ENCODE measurements at places on chromosomes 11 and 22.

GRCh38 chr11:130144861-130145281 lies 14.7 kb upstream of the ST14 start:
- no peak for DNase-seq

DNA sequence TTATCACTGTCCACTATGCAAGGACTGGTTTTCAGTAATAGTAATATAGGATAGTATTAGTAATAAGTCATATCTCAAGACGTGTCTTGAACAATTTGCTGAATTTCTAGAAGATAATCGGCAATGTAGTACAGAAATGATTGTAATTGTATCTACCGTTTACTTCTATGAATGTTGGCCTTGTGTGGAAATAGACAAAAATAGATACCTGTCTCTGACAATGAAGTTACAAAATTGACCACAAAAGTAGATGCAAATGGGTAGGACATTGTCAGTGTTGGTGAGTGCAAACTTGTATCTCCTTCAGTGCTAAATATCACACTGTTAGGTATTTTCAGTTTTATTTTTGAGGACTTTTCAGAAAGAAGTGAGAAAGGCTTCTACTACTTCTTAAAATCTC lies 43.1 kb downstream of the SVIP start:
- no peak for DNase-seq

- no peak for DNase-seq
These were observed 44.7 kb downstream of the BIRC2 start for GRCh38 chr11:102391549-102392237.

GRCh38 chr11:60844045-60844869 lies 2.3 kb downstream of the CCDC86 start:
- DNase-seq: no peak

DNA sequence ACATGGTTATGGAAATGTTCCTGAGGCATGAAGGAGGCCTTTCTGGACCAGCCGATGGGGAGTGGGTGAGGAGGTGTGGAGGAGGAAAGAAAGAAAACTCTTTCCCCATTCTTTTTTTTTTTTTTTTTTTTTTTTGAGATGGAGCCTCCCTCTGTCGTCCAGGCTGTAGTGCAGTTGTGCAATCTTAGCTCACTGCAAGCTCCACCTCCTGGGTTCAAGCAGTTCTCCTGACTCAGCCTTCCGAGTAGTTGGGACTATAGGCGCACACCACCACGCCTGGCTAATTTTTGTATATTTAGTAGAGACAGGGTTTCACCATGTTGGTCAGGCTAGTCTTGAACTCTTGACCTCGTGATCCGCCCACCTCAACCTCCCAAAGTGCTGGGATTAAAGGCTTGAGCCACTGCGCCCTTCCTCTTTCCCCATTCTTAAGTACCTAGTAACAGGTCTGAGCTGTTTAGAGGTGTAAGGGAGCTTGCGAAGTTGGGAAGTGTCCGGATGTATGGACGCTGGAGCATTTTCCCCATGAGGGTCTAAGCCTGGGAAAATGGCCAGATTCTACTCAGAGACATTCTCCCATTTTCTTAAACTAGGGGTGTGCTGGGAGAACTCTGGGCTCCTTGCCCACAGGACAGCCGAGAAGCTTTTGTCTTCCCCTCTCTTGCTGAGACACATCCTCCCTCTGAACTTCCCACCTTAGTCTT lies 135.8 kb downstream of the TEAD1 start:
- no peak for DNase-seq

GRCh38 chr11:67606093-67606491 lies 644 bp upstream of the NDUFV1 start:
- DNase-seq: no peak

GRCh38 chr22:41382098-41382578 lies 396 bp downstream of the TEF start:
- peak; percentile 53 for DNase-seq

- no peak for DNase-seq
These were observed 55.3 kb downstream of the EP300 start for GRCh38 chr22:41147722-41148121.

GRCh38 chr22:25802018-25802417 lies 60.0 kb downstream of the MYO18B start:
- DNase-seq: no peak

- DNase-seq: no peak
These were observed 14.3 kb downstream of the CD44 start for GRCh38 chr11:35153280-35153679.

DNA sequence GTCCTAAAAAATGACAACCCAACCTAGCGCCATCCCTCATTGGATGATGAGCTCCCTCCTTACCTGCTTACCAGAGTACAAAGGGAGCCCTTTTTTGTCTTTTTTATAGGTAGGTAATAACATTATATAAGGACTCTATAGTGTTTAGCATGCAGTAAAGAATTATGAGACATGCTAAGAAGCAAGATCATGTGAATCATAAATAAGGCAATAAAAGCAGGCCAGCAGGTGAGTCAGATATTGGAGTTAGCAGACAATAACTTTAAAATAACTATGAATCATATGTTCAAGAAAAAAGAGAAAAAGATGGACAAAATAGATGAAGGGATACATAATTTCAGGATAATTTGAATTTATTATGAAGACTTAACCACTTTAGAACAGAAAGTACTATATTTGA lies 81.5 kb downstream of the GRK3 start:
- no peak for DNase-seq

- no peak for DNase-seq
These were observed 1083.9 kb downstream of the BRD1 start for GRCh38 chr22:48743601-48744282.

DNA sequence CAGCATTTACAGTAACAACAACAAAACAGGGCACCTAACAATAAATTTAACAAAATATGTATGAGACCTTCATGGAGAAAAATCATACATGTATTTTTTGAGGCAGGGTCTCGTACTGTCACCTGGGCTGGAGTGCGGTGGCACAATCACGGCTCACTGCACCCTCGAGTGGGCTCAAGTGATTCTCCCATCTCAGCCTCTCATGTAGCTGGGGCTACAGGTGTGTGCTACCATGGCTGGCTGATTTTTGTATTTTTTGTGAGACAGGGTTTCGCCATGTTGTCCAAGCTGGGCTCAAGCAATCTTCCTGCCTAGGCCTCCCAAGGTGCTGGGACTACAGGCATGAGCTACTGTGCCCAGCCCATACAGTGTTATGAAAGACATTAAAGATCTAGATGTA lies 278.1 kb downstream of the SWAP70 start:
- DNase-seq: no peak

GRCh38 chr11:2714463-2714800 lies 14.6 kb upstream of the KCNQ1OT1 start:
- no peak for DNase-seq

DNA sequence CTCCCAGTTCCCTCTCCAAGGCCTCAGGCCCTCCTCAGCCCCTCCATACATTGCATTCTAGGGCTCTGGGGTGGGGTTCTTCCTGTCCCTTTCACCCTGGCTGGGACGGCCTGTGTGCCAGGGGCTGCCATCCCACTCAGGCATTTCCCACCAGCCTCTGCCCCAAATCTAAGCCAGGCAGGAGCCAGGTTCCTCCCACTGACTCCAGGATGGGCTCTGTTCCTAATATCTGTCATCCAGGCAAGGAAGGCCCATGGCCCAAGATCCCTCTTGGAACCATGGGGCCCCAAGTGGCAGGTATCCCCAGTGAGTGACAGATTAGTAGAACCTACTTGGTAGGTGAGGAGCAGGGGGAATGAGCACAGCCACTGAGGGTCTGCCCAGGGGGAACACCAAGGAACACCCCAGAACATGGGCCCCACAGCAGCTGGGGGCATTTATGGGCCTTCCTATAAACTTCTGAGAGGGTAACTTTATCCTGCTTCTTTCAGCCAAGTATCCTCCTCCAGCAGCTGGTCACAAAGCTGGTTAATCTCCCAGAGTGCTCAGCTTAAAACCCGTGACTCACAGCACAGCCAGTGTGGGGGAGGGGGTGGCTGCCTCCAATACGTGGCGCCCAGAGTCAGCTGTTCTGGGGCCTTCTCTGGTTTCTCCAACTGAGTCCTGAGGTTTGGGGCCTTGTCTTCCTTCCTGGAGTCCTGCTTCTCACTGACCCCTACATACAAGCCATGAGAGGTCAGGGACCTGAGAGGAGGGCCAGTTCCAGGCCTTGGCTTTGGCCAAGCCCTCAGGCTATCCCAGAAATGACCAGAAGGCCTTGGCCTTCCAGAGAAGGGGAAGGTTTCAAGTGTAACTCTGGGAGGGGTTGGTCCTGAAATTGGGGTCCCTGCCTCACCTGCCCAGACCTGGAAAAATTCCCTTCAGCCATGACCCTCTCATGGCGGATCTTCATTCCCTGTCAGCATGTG lies 19.9 kb upstream of the MYOD1 start:
- no peak for DNase-seq

DNA sequence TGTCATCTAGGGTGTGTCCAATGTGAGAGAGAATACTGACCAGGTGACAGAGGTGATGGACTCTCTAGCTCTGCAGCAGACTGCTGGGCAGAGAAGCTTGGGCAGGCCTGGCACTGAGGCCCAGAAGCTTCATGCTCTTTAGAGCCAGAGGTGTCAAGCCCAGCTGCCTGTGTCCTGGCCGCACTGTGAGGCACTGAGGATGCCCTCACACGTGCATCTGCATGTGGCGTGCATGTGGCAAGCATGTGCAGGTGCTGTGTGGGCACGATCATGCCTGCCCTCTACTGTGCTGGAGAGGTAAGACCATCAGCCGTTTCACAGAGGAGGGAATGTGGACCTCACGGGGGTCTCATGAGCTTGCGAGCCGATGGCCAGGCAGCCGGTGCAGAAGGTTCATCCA lies 15.8 kb upstream of the TXNRD2 start:
- no peak for DNase-seq

DNA sequence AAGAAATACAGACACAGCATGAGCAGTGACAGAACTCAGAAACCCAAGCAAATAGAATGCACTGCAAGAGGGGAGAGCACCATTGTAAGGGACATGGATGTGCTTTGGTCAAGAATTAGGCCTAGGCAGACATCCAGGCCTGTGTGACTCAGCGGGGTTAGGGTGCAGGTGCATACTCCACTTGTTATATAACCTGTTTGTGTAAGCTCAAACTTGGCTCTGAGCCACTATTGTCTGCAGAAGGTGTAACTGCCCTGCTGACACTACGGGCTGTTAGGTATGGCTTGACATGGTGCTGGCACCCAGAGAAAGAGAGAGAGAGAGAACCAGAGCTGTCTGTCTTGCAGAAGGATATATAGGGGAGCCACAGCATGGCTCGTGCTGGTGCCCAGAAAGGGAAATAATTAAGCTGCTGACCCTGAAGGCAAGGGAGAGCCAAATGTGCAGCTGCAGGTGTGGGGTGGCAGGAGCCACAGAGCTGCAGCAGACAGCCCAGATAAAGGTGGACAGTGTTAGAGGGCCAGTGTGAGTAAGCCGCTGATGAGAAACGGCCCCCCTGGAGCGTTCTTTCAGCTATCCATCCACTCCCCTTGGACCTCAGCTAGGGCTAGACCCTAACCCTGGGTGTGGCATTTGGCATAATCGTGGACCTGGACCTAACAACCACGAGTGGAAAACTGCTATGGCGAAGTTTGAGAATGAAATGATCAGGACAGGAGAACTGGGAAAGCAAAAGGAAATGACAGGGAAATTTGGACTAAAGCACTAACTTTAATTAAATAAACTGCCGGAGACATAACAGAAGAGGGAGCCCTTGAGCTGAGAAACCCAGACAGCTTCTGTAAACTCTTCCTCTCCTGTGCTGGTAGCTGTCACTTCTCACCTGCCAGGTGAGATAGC lies 253.0 kb upstream of the CCDC179 start:
- no peak for DNase-seq

DNA sequence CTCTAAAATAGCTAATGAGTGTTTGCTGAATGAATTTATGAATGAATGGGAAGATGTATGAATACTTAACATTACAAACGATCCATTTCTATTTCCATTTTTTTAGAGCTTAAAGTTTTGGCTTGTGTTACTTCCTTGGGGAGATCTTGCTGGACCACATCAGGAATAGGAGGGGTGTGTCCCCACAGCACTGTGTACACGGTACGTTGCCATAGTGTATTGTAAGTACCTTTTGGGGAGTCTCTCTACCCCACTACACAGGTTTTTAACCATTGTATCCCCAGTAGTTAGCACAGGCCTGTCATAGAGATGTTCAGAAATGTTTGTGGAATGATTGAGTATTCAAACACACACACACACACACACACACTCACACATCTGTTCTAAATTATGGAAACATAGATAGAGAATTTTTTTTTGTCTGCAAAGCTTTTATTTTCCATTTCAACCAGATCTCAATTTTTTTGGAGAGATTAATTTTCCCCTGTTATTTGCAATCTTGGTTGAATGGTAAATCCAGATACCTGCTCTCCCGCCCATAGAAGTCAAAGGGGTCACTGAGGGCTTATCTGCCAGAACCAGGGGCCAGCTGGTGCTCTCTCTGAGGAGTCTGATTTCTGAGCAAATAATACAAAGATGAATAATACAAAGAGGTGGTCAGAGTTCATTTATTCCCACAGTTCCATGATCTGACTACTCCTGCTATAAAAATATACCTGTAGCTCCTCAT lies 471.0 kb downstream of the INSC start:
- no peak for DNase-seq

GRCh38 chr11:117941976-117942654 lies 12.9 kb upstream of the TMPRSS13 start:
- DNase-seq: no peak

DNA sequence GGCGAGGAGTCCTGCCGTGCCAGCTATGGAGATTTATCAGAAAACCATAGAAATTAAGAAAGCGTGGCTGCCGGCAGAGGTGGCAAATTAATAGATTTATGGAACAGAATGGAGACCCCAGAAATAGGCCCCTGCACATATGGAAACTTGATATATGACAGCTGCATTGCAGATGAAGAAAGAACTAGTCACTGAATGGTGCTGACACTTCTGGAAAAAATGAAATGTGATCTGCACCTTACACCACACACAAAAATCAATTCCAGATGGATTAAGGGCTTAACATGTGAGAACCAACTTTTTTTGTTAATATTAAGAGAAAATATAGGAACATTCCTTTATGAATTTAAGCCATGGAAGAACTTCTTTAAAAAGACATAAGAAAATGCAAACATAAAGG lies 40.3 kb upstream of the TSKU start:
- DNase-seq: no peak

DNA sequence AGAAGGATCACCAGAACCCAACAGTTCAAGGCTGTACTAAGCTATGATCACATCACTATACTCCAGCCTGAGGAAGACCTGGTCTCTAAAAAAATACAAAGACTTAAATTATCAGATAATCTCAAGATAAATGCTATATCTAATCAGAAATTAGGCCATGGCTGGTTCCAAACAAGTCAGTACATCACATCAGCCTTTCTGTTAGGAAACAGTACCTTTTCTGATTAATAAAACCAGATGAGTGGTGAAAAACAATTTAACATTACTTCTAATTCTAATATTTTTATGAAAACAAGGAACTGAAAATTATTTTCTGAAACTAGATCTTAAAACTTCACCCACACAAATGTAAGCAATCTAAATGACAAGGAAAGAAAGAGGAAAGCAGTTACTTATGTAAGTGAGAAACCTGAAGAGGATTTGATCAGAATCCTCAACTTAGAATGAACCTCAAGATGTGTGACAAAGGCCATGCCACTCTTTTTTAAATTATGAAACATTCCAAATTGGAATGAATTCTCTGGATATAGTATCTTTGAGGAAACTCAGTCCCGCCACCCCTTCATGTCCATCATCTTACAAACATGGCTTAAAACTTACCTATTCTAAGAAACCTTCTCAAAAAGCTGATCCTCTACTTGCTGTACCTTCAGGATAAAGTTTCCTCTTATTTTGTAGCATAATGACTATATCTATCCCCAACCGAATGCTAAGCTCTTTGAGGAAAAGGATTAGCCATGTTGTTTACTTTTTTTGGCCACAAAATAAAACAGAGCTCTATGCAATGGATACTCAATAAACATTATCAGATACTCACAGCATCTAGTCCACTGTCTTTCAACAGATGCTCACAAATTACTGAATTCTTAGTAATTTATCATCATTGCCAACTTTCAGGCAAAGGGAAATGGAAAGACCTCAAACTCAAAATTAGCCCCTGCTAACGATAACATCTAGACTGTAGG lies 132.0 kb downstream of the MRTFA start:
- DNase-seq: no peak
